Hematopoietic multipotent progenitor cell (in vitro differentiated cells): ENCODE measurements at places on chromosomes 3 and 15.

- DNase-seq = no peak
Observed at GRCh38 chr3:153163393-153163724, 1.3 kb downstream of the RAP2B start.

- DNase-seq = no peak
Observed at GRCh38 chr3:128356822-128357221, 109.9 kb downstream of the DNAJB8 start.

GRCh38 chr15:34737477-34737876 is 17.3 kb downstream of the GJD2 start:
- no peak for DNase-seq

- peak; percentile 69 for DNase-seq
Observed at GRCh38 chr3:113223475-113224281, 12.3 kb downstream of the BOC start.

DNA sequence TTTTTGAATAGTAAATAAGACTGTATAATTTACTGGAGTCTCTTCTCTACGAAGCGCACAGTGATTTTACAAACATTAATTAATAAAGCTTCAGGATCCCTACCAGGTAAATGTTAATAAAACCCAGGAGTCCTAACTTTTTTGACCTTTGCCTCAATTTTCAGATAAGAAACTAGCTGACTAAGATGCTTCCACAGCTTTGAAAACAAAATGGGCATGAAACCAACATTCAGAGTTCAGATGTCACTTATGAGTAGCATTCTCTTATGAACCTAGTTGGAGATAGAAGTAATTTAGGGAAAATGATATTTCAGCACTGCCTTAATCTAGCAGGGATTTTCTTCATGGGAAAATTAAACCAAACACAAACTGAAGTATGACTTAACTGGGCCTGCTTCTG is 13.0 kb upstream of the FHIT start:
- DNase-seq = no peak

DNA sequence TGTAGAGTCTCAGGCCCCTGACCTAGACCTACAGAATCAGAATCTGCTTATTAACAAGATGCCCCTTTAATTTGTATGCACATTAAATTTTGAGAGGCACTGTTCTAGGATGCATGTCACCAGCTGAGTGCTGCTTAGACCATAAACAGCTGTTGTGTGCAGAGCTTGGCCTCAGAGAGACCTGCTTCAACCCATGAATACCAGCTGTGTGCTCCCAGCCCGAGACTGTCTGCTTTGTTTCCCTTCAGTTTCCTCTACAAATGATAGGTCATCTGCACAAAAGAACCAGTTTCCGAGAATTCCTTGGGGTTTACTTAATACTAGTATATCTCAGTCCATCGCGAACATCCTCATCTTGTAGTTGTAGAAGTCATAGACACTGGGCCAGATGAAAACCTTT is 158.5 kb upstream of the PFN2 start:
- no peak for DNase-seq

DNA sequence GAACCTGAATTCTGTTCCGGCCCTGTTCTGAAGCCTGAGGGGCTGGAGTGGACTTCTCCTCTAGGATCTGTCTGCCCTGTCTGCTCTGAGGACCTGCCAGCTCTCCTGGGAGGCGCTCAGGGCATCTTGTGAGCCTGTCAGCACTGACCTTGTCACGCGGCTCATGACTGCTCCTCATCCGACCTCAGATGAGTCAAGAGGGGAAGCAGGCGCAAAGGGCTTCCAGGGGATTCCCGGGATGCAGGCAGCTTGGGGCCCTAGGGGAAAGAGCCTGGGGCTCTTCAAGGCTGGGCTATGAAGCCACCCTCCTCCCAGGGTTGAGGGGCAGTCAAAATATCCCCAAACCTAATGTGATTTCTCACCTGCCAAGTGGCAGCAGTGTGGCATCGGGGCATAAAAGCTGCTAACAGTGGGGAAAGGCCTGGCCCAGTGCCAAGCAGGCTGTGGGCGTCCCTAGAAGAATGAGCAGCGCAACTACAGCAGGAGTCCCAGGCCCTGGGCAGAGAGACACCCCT is 27.6 kb upstream of the ANKDD1A start:
- DNase-seq = peak; percentile 92

DNA sequence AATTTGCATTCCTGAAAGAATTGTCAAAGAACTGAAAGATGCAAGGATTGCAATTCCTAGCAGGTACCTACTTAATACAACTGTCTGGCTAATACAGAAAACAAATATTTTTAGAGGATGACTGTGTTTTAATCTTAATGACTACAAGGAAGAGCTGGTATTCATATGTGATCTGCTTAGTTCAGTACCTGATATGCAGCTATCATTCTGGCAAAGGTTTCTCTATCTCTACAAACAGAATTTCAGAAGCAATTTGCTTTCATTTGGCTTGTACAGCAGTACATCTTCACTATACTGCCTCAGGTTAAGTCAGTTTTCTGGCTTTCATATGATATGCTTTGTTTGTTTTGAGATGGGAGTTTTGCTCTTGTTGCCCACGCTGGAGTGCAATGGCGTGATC is 51.3 kb downstream of the TBL1XR1 start:
- no peak for DNase-seq

- no peak for DNase-seq
Observed at GRCh38 chr3:151912028-151912427, 38.6 kb downstream of the SUCNR1 start.

DNA sequence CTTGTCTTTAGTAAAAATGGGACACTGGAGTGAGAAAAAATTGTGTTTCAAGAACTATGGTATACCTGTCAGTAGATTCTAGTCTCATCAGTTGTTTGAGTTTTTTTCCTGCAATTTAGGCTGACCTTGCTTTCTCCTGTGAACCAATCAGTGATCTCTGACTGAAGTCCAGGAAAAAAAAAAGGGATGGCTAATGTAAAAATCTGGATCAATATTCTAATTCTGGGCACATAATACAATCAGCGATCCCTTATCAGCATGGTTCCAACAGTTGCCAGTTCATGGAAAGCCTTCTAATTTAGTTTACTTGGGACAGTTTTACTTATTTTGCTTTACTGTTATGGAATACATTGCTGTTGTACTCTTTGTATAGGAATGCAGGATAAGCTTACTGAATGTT is 17.0 kb downstream of the TRPM7 start:
- no peak for DNase-seq

DNA sequence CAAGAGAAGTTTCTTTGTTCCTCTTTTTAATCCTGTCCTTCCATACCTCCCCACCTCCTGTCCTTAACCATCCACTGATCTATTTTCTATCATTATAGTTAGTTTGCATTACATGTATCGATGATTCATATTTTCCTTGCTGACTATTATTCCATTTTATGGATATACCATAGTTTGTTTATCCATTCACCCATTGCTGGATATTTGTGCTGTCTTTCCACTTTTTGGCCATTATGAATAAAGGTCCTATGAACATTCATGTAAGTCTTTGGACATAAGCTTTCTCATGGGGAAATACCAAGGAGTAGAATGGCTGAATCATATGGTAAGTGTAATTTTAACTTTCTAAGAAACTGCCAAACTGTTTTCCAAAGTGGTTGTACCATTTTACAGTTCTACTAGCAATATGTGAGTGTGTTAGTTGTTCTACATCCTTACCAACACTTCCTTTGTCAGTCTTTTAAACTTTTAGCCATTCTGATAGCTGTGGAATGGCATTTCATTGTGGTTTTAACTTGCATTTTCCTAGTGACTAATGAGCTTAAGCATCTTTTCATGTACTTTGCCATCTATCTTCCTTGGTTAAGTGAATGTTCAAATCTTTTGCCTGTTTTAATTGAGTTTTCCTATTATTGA is 11.7 kb downstream of the ATP6V1A start:
- no peak for DNase-seq

DNA sequence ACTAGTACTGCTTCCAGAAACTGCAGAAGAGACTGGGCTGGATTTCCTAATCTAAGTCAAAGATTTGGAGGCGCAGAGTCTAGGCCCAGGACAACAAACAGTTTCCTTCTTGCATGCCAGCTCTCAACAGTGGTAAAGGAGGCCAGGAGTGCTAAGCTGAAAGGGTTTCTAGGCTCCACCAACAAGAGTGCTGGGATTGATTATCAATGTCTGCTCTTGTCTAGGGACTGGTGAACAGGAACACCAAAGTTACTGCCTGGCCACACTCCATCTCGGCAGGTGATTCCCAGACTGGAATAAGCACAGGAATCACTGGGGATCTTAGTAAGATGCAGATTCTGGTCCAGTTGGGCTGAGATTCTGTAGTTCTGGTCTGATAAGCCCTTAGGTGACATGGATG is 22.8 kb upstream of the FGD5 start:
- DNase-seq = no peak

DNA sequence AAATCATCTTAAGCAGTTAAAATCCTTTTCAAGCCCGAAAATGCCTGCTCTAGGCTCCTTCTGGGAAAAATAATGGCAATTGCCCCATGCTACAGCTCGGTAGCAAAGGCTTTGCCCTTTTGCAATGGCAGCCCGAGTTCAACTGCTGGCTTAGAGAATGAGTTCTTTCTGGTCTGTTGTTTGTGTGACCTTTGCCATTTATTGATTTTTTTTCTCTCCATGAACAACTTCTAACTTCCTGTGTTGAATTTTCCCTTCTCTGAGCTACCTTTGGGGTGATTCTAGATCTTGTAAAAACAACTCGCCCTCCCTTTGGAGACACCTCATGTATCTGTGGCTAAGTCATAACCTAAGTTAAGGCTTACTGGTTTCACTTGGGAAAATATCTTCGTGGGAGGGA is 139.3 kb downstream of the PLCH1 start:
- DNase-seq = no peak

DNA sequence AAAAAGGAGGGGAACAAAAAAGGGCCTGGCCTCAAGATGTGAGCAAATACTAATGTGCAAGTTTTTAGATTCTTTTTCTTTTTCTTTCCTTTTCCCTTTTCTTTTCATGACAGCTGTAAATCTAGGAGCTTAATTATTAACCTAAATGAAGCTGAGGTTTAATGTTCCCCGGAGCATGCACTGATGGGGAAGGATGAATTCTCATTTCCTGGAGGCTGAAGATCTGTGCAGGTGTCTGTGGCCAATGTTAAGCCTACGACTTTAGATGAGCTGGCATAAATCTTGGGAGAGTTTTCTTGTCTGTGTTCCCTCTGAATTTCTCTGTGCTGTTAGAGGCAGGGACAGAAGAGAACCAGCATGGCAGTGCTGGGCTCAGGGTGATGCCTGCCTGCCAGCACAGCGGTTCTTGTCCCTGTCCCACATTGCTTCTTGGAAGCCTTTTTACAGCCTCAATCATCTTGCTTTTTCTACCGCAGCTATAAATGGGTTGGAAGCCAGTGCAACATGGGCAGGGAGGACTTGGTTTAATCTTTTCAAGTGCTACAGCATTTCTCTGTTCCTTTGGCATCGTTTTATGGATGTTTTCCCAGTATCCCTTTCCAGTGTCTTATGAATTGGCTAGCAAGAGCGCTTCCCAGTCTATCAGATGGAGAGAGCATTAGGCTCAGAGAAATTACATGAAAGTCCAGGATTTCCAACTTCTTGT is 119.1 kb downstream of the ATG7 start:
- no peak for DNase-seq

- peak; percentile 61 for DNase-seq
Observed at GRCh38 chr3:152026033-152026556, 152.7 kb downstream of the SUCNR1 start.

- peak; percentile 42 for DNase-seq
Observed at GRCh38 chr3:107347751-107348150, 29.5 kb upstream of the CCDC54 start.
